NCI-H446 (cell line): ENCODE measurements at places on chromosomes 11 and 22.

- DNase-seq: no peak
These were observed 26.7 kb upstream of the ETS1 start for GRCh38 chr11:128614026-128614425.

DNA sequence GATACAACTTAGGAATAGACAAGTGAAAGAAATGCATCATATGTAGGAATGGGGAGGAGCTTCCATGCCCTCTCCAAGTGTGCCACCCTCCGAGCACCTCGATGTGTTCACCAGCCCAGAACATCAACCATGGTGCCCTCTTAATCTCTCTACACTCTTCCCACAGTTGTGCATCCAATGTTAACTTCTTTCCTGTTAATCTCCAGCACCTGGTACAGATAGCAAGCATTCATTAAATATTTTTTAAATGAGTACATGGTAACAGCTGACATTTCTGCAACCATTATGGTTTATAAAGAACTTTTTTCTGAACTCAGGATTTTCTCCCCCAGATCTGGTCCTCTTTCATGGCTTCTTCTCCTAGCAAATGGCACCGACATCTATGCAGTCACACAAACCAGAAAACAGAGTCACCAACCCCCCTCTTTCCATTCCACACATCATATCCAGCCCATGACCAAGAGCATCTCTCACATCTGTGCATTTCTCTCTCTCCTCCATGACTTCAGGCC lies 118.1 kb upstream of the CLPB start:
- DNase-seq: no peak

DNA sequence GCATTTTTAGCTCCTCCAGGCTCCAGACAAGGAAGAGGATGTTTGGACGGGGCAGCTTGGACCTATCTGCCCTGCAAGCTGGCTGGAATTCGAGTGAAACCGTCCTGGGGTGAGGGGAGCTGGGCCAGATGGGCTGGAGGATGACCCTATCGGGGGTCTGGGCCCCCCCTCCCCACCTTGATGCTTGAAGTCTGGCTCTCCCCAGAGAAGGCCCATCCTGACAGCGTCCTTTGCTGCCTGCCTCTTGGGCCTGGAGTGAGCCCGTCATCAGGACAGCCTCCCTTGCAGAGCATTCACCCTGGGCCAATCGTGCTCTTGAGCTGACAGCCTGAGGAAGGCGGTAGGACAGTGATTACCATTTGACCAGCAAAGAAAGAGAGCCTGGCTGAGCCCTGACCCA lies 5.3 kb upstream of the PDGFB start:
- no peak for DNase-seq

GRCh38 chr22:48494256-48494967 lies 1333.3 kb downstream of the BRD1 start:
- DNase-seq: no peak

DNA sequence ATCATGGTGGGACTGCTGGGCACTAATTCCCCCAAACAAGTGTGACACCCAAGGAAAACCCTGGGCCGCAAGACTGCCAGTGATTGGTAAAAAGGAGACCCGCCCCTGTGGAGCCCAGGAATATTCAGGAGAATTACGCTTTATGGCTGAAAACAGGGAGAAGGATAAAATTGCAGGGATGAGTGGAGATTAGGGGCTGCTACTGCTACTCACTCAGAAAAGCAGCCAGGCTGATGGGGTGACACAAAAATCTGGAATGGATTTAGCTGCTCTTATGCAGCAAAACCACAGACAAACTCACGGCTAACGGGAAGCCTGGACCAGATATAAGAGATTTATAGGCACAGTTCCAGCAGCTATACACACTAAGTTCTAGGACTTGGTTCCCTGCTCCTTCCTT lies 4.4 kb upstream of the FBXO3 start:
- DNase-seq: peak; percentile 16

DNA sequence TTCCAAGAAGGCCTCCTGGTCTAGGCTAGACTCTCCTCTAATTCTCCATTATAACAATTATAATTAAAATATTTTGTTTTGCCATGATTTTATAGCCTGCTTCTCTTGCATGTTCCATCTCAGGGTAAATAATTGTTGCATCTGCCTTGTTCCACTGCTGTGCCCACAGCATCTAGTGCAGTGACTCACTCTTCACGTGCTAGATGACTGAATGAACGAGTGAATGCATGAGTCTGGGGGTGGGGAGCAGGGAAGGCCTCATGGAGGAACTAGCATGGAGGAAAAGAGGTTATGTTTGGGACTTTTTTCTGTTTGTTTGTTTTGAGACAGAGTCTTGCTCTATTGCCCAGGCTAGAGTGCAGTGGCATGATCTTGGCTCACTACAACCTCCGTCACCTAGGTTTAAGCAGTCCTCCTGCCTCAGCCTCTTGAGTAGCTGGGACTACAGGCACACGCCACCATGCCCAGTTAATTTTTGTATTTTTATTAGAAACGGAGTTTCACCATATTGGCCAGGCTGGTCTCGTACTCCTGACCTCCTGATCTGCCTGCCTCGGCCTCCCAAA lies 5.2 kb upstream of the OAF start:
- no peak for DNase-seq

- DNase-seq: no peak
These were observed 62.2 kb downstream of the BCR start for GRCh38 chr22:23242473-23243001.

DNA sequence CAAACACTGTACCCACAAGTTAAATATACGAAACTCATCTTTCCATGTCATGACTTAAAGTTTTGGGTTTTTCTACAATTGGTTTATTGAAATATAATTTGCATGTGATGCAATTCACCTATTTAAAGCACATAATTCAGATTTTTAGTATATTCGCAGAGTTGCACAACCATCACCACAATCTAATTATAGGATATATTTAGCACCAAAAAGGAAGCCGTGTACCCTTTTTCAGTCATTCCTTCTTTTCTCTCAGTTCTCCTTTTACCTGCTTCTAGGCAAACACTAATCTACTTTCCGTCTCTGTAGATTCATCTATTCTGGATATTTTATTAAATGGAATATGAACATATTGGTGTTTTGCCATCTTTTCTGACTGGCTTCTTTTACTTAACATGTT lies 1458.1 kb upstream of the TENM4 start:
- DNase-seq: no peak
